ENCODE measurements at places on chromosomes 1 and 21.

GRCh38 chr1:42420911-42421585, 34.8 kb downstream of the ZMYND12 start:
- DNase-seq, result no peak

DNA sequence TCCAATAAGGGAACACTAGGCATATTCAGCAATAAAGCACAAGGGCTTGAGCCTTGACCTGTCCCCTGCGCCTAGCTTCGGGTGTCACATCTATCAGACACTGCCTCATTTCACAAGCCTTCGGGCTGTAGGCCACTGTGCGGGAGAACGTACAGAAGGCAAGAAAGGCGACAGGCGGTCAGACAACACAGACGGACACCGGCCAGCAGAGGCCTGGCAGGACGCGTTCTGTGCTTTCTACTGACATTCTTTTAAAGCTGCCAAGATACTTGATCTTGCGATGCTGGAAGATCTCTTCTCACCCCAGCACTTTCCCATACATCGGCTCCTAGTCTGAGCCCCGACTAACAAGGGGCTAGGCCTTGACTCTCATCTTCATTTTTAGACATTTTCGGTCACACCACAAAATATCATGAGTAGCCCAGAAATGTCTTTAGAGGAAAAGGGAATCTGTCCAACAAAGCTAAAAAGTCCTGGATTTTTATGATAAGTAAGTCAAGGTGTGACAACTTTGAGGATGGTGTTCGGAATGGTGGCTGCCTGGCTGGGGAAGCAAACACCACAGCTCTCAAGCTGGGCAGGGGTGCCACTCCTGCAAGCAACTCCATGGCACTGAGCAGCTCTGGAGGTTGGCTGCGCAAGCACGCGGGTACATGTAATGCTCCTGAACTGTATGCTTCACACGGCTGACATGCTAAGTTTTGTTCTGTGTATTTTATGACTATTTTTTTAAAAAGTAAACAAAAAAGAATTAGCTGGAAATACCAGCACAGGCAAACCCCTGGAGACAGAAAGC, 18.7 kb downstream of the RIPK4 start:
- DNase-seq, result no peak

DNA sequence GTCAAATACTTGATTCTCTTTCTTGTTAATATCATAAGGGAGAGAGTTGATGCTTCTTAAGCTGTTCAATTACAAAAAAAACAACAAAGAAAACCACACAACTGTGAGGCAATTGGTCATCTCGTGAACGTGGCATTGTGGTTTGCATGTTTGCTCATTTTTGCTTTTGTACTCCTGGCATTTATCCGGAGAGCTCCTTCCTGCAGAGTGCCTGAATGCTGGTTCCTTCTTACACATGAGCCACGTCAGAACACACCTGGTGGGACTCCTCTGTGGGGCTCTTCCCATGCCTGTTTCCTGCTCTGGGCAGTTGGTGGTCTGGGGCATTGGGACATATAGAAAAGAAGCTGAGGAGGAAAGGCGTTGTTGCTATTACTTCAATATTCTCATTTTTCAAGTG, 25.7 kb downstream of the KCNK1 start:
- DNase-seq, result no peak

- DNase-seq, result no peak
Observed at GRCh38 chr1:156358641-156359040, 10.4 kb upstream of the RHBG start.

DNA sequence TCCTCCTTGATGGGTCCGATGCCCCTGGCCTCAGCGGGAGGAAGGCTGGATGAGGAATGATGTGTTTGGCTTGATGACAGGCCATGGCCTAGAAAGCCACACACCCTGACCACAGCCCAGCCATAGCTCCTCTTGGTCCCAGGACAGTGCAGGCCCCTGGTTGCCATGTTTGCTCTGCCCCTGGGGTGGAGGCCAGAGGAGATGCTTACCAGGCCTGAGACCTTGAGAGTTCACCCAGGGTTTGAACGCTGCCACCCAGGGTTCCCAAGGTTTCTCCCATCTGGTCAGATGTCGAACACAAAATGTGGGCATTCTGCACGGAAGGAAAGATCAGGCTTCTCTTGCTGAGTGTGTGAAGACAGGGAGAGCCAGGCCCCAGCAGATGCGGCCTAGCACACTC, 2.6 kb downstream of the C1orf226 start:
- DNase-seq, result no peak

- no peak for DNase-seq
Observed at GRCh38 chr21:20341431-20341830, 656.8 kb upstream of the NCAM2 start.

- DNase-seq, result no peak
Observed at GRCh38 chr1:110466646-110467280, 15.8 kb downstream of the PROK1 start.

DNA sequence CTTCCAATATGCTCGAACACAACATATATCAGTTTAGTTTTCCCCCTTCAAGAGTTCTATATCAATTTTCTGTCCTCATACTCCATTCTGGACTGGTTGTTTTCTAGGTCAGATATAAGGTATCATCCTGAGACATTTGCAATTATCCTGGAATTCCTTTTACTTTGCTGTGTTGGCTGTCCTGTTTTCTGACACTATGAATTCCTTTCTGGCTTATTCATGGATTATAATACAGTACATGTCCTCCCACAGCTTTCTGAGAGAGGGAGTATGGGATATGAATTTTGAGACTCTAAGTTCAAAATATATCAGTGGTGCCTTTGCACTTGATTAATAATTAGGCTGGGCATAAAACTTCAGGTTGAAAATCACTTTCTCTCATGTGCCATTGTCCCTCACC, 11.9 kb downstream of the PHTF1 start:
- DNase-seq, result no peak

DNA sequence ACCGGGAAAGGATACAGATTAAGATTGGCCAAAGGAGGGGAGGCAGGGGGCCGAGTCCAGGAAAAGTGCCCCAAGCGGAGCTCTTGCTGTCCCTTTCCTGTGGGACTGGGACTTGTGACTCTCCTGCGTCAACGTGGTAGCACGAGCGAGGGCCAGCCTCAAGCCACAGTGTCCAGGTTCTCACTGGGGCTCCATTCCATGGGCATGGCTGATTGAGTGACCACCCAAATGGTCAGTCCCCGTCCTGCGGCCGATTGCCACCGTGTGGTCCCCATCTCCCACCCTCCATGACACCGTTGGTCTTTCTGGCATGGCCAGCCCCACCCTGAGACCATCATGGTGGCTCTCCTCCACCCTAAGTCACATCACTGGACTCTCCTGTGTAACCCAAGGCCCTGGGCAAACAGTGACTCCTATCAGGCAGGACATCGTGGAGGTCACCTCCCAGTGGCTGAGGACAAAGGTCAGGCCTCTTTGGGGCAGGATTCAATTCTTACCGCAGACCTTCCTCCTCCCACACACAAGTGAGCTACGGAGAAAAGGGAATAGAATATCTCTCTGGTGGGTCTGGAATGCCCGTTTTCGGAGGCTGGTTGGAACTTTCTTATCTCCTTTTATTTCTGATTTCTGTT, 8.9 kb upstream of the C1orf174 start:
- DNase-seq, result no peak

DNA sequence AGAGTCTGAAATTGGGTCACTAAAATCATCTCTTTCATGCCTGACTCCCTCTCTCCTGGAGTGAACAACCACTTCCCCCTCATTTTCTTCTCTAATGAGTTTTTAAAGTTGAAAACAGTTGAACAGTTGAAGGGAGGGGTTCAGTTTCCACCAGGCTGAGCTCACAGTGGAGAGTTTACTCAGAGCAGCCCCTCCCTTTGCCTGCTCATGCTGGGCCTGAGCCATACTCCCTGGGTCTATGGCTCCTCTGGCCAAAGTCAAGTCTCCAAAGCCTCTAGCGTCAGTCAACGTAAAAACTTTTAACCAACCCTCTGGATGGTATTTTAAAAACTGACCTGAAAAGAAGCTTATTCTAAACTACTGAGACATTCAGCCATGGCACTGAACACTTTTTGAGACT, 100.8 kb upstream of the RNPC3 start:
- no peak for DNase-seq

GRCh38 chr1:23916209-23917131, 3.3 kb upstream of the CNR2 start:
- DNase-seq, result peak; percentile 18

DNA sequence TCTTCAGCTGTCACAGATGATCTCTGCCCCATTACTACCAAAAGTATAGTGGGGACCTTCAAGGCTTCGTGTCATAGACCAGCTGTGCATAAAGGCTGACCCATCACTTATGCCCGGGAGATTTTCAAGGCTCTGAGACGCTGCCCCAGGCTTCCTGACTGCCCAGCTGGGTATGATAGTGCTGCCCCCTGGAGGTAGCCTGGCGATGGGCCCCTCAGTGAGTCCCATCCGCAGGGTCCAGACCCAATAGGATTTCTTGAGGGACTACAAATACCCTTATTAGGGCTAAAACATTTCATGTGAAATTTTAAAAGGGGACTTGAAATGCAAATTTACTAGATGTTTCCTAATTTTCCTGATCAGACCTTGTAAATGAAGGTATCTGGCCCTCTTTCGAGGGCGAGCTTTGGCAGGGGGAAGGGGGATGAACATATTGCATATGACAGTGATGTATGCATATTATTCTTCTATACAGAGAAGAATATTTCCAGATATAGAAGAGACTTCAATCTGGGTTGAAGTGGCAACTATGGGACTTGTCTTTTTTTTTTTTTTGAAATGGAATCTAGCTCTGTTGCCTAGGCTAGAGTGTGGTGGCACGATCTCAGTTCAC, 11.7 kb upstream of the FCMR start:
- peak; percentile 55 for DNase-seq

- no peak for DNase-seq
Observed at GRCh38 chr1:65165269-65165993, 17.4 kb downstream of the AK4 start.

DNA sequence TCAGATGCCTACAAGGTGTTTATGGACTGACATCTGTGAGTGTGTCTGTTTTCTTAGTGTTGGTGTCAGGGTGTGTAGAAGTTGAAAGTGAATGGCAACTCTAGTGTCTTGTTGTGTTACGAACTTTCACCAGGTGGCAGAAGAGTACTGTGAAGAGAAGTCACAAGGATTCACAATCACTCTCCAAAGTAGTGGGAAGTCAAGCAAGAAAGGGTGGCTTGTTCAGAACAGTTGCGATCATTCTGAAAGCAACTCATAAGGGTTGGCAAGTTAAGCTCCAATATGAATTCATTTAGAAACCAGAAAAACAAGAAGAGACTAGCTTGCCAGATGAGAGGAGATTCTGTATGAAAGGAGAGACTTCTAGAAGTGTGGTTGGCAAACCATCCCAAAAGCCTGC, 86.1 kb downstream of the FASLG start:
- peak; percentile 52 for DNase-seq

DNA sequence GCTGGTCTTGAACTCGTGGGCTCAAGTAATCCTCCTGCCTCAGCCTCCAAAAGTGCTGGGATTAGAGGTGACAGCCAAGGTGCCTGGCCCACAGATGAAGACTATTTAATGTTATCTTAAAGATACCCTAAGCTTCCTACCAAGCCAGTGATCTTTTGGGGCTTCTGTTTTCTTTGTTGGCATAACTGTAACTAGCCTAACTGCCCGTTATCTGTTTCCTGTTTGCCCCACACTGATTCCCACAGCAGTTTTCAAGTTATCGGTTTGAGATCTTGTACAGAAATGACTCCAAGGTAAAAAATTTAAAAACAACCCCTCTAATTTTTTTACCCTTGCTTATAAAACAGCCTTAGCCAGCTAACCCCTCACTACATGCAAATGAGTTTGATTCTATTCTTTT, 12.4 kb downstream of the SELL start:
- DNase-seq, result no peak

DNA sequence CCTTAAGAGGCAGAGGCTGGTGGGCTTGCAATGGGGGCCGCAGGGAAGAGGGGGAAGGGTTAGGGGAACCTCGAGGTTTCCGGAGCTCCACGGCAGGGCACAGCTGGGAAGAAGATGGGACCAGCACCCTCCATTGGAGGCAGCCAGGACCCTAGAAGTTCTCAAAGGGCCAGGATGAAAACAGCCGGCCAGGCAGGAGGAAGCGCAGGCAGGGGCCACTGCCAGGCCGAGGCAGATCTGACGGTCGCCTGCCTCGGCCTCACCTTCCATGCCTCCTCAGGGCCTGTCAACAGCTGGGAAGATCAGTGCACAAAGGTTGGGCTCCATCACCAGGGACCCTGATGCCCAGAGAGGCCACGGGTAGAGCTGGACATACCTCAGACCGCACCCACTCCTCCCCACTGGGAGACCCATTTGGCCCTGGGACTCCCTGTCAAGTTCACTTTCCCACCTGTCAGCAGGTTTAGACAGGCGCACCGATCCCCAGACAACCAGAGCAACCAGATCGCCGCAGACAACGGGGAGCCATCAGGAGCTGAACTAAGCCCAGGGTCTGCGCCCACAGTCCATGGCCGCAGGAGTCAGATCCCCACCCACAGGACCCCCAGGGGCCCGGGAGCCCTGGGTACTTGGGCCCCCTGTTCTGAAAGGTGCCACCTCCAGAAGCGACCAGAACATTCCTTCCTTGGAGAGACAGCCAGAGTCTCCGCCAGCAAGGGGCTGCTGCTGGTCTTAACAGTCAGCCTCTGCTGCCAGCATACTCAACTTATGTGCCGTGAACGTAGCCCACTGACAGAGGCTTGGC, 2.2 kb downstream of the SLC19A1 start:
- DNase-seq, result no peak

GRCh38 chr1:58290685-58291372, 255.7 kb downstream of the OMA1 start:
- no peak for DNase-seq

GRCh38 chr1:114861384-114861783, 6.7 kb downstream of the SYCP1 start:
- DNase-seq, result no peak

- no peak for DNase-seq
Observed at GRCh38 chr1:81254560-81254959, 546.2 kb upstream of the ADGRL2 start.

DNA sequence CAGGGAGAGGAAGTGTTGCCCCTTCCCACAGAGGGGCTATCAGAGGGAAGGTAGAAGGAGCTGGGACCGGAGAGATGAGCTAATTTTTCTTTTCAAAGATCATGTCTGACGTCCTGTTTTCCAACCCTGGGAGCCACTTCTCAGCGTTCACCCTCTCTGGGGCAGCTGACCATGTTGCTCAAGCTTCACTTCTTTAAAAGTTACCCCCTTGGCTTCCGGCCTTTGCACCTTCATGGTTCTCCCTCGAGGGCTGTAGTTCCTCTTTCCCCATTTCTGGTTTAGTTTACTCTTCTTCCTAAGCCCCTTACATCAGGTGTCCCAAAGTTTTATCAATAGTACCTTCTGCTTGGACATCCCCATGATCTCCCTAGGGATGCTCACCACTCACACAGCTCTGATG, 23.8 kb upstream of the CSF1 start:
- no peak for DNase-seq

- DNase-seq, result no peak
Observed at GRCh38 chr1:77991638-77992037, 12.8 kb upstream of the FUBP1 start.

- DNase-seq, result no peak
Observed at GRCh38 chr1:58927041-58927721, 143.3 kb upstream of the JUN start.

GRCh38 chr21:46643379-46644177, 8.1 kb downstream of the PRMT2 start:
- DNase-seq, result no peak
